Large intestine (tissue), 12 donors: ENCODE measurements at places on chromosomes 1 and 21. TPM values are rescaled to one million over a fixed set of nuclear protein-coding genes. Genes with fewer than 3 reads are reported as not detected.

DNA sequence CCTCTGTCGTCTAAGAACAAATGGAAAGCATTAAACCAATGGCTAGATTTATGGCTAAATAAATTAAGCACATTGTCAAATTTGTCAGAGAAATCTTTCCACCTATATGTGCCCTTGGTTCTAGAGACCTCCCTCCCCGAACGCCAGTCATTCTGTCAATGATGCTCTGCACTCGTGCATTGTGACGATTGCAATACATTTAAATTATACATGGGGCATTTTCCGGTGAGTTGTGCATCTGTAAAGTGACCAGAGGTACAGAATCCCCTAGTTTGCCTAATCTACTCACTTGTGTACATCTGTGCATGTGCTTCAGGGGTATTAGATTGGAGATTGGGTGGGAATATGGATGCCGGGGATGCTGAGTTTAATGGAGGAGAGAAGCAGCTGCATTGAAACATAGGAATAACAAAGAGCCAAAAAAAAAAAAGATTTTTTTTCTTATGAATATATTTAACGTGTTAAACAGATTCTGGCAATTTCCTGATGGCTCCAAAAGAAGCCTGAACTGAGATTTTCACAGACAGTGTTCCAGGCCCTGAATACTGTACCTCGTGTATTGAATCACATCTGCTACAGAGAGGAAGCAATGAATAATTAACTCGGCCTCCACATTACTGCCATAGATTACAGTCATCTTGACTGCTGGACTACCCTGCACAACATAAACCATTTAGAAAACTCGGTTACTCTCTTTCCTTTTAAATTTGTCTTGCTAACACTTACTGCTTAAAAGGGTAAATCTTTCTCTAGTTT is 149.0 kb upstream of the C1orf87 start:
- DNase-seq, result no peak

DNA sequence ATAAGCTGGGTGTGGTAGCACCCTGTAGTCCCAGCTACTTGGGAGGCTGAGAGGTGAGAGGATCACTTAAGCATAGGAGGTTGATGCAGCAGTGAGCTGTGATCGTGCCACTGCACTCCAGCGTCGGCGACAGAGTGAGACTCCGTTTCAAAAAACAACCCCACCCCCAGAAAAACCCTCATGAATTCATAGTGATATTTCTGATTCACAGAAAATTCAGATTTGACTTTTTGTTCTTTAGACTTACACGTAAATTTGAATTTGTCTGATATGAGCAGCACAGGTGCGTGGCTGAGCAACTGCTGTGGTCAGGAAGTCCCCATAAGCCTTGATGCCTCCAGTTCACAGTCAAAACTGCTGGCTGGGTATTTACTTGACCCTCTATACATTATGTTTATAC is 10.0 kb upstream of the MORC3 start:
- no peak for DNase-seq

DNA sequence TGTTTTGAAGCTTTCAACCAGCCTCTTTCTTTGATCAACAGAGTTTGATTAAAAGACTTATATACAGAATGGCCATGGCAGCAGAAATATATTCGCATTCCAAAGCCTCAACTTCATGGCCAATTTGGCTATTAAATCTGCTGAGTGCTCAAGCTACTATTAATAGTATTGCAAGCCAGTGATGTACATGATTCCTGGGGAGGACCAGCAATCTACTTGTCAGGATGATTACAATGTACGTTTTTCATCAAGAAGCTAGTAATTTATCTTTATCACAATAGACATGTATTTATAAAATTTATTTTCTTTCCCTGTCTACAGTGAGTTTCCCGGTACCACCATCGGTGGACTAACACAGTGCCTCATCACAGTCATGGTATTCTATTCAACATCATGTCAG is 515.5 kb downstream of the AMY1C start:
- no peak for DNase-seq

- no peak for DNase-seq
Measured at GRCh38 chr1:17636612-17637011, 97.1 kb downstream of the ARHGEF10L start.

GRCh38 chr21:38196036-38196435 is 60.8 kb upstream of the KCNJ15 start:
- DNase-seq, result no peak

GRCh38 chr21:28193189-28193588 is 799.5 kb downstream of the LTN1 start:
- no peak for DNase-seq

DNA sequence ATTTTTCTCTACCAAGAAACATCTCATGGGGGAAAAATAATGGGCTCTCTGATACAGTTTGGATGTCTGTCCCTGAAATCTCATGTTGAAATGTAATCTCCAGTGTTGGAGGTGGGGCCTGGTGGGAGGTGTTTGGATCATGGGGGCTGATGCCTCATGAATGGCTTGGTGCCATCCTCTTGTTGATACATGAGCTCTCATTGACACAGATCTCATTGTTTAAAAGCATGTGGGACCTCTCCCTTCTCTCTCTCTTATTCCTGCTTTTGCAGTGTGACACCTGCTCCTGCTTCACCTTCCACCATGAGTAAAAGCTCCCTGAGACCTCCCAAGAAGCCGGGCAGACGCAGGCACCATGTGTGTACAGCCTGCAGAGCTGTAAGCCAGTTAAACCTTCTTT is 332.5 kb upstream of the NRIP1 start:
- DNase-seq, result no peak

GRCh38 chr1:116514708-116515525 is 55.9 kb downstream of the CD58 start:
- DNase-seq, result no peak

DNA sequence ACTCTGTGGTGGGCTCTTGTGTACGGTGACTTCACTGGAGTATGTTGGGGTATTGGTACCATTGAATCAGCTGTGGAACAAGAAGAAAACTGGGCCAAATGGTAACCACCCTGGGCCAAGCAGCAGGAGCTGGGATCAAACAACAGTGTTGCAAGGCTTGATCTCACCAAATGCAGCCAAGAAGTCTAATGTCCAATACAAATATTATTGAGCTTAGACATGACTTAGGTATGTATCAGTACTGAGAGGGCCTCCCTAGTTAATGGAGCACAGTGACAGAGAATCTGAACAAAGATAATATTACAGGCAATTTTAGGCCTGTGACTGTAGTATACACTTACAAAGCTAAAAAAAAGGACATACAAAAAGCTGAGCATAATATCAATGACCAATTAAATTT is 604.8 kb downstream of the PLA2G4A start:
- DNase-seq, result no peak

DNA sequence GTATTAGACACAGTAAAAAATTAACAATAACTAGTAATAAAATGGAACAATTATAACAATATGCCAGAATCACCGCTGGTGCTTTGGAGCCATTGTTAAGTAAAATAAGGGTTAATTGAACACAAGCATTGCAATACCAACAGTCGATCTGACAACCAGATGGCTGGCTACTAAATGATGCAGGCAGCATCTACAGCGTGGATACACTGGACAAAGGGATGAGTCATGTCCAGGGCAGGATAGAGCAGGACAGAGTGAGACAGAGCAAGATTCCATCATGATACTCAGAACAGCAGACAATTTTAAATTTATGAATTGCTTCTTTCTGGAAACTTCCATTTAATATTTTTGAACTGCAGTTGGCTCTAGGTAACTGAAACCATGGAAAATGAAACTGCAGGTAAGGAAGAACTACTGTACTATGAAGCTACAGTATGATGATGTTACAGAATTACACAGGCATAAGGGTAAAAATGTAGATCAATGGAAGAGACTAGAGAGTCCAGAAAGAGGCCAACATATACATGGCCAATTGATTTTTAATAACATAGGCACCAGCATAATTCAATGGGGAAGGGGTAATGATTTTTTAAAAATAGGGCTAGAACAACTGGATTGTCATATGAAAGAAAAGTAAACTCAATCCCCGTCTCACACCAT is 168.7 kb downstream of the RRAGC start:
- no peak for DNase-seq

GRCh38 chr1:162755306-162755705 is 35.2 kb upstream of the HSD17B7 start:
- DNase-seq, result no peak

DNA sequence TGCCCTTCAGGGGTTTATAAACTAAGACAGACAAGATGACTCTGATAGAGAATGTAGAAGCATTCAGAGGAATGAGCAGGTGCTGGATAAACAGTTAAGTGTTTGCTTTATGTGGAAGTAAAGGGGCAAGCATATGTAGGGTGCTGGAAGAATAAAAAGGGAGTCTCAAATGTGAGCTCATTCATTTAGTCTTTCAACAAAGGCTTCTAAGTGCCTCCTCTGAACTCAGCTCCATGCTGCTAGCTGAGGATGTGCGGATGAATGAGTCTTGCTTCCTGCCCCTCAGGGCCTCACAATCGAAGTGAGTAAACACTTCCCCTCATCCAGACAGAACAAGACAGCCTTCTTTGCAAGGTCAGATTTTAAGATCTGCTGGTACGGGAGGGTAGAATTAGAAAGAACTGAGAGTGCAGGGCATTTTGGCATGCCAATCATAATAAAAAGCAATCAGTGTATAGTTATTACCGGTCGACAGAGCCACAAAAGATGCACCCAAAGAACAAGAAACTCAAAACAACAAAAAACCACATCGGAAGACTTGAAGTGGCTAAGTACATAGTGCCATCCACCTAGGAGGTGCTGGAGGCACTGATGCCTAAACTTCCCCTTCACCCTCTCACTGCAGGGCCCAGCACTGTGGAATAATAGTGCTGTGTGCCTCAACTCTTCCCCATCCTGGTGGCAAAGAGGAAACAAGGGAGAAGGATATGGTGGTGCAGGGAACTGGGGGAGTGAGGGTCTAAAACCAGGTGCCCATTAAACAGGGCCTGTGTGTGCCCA is 69.8 kb downstream of the TNR start:
- DNase-seq, result no peak

DNA sequence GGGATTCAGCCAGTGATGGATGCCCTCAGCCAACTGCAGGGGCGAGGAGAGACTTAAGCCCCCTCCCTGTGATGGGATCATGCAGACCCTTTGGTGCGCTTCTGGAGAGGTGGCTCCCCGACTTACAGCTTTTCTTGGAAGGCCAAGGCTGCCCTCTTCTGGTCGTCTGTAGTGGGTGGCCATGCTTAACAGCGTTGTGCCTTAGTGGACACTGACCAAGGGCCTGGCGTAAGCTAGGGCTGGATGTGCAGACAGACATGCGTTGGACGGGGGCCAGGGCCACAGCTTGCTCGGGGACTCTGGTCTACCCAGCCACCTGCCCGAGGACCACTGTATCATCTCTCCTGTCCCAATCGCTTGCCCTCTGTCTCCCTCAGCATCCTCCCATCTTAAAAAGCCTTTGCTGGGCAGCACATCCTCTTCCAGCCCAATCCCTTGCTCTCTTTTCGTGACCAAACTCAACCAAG is 5.5 kb downstream of the AZIN2 start:
- peak; percentile 64 for DNase-seq

DNA sequence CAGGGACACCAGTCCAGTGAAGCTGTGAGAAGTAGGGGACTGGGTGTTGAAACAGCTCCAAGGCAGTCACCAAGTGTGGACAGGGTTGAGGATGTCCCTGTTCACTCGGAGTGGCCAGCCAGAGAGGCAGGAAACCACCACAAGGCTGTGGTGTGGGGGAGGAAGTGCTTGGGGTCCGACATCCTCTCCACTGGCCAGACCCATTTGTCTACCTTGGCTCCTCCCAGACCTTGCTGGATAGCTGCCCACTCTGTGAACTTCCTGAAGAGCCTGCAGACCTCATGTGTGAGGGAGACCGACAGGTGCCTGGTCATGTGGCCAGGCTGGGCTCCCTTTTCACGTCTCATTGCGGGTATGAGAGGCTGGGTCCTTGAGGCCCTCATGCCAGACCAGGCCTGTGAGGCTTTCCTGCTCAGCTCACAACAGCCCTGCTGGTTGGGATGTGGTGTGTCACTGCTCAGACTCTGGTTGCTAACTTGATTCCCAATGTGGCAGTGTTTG is 21.8 kb downstream of the CYP4B1 start:
- no peak for DNase-seq

DNA sequence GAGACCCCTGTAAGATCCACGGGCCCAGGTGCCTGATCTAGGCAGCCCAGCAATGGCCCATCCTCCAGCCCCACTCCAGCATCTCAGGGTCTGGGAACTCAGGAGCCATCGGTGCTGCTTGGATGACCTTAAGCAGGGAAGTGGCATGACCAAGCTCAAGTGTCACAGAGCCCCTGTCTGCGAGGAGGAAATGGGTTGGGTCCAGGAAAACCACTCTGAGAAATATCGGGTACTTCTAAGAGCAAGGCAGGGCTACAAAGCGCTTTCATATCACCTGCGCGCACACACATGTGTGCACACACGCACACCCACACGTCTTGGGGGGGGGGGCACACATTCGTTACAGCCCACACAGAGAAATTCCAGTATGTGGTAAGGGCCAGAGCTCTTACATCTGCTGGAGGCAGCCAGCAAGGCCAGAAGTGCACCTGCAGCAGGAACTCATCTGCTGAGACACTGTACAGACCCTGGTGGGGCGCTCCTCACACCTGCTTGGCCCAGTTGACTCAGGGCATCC is 32.6 kb upstream of the SPOCD1 start:
- DNase-seq, result no peak

- DNase-seq, result no peak
Measured at GRCh38 chr1:1796466-1796865, 18.2 kb upstream of the NADK start.

- DNase-seq, result no peak
Measured at GRCh38 chr1:111274653-111275052, 16.0 kb upstream of the CHIA start.

GRCh38 chr1:55143684-55144083 is 71.5 kb downstream of the USP24 start:
- no peak for DNase-seq

DNA sequence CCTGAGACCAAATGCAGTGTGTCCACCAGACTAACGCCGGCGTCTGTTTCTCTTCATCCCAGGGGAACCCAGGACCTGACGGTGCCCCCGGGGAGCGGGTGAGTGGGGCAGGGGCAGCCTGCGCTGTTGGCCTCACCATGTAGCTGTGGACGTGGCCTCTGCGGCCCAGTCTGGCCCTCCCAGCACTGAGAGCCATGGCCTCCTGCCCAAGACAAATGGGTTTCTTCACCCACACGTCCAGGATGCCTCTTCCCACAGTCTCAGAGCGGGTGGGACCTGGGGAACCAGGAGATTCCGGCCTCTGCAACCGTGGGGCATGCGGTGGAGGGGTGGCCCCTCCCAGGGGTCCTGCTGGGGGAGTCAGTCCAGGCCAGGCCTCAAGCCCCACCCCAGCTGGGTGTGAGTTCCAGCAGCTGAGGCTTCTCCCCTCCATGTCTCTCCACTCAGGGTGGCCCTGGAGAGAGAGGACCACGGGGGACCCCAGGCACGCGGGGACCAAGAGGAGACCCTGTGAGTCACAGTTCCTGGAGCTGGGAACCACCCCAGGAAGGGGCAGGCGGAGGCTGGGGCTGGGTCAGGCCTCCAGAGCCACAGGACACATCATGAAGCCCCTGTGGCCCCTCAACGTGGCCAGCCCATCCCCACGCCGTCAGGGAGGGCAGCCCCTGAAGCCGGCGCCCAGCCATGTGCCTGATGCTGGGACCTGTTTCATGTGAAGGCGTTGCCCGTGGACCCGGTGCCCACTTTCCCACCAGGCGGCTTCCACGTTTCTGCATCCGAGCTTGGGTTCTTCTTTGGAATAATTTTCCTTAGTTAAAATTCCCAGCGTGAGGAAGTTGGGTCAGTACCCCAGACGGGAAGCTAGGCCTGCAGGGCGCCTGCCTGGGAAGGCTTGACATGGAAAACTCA is 11.0 kb downstream of the COL6A1 start:
- DNase-seq, result no peak

Gene KRTAP13-2
- not detected for polyA plus RNA-seq

Gene SERINC2
- 65.3 TPM for polyA plus RNA-seq

Gene KAZN
- polyA plus RNA-seq, result 30.4 TPM

Gene LCE5A
- not detected for polyA plus RNA-seq
